Sigmoid colon (tissue), 7 donors: ENCODE measurements at places on chromosomes 1 and 21. TPM values are rescaled to one million over a fixed set of nuclear protein-coding genes. Genes with fewer than 3 reads are reported as not detected.

GRCh38 chr21:43301409-43302061 is 125.4 kb downstream of the SIK1 start:
- no peaks in the 10 kb centered on the region for H3K27me3 ChIP-seq
- H3K4me3 ChIP-seq, result no peak overlapping the region
- no peaks in the 10 kb centered on the region for H3K4me1 ChIP-seq
- no peak overlapping the region for H3K27ac ChIP-seq
- no peaks in the 10 kb centered on the region for H3K36me3 ChIP-seq

GRCh38 chr1:193631306-193631705 is 444.9 kb upstream of the B3GALT2 start:
- no peak overlapping the region for H3K27ac ChIP-seq
- H3K27me3 ChIP-seq, result no peaks in the 10 kb centered on the region
- H3K4me3 ChIP-seq, result no peak overlapping the region

- no peaks in the 10 kb centered on the region for H3K36me3 ChIP-seq
- H3K27me3 ChIP-seq, result no peaks in the 10 kb centered on the region
- no peak for DNase-seq
- no peak overlapping the region for H3K4me3 ChIP-seq
- peaks cover 28% of the 10 kb centered on the region for H3K4me1 ChIP-seq
Observed at GRCh38 chr1:231931846-231932454, 305.4 kb downstream of the DISC1 start.

GRCh38 chr1:84152649-84153056 is 8.6 kb downstream of the PRKACB start:
- no peak for DNase-seq
- H3K27ac ChIP-seq, result no peak overlapping the region
- no peaks in the 10 kb centered on the region for H3K27me3 ChIP-seq
- H3K4me3 ChIP-seq, result no peak overlapping the region
- peaks cover 7% of the 10 kb centered on the region for H3K4me1 ChIP-seq

- no peaks in the 10 kb centered on the region for H3K4me1 ChIP-seq
- no peak overlapping the region for H3K27ac ChIP-seq
- no peaks in the 10 kb centered on the region for H3K27me3 ChIP-seq
- no peak overlapping the region for H3K4me3 ChIP-seq
- DNase-seq, result no peak
- no peaks in the 10 kb centered on the region for H3K36me3 ChIP-seq
Observed at GRCh38 chr1:54337928-54338327, 68.3 kb downstream of the SSBP3 start.

DNA sequence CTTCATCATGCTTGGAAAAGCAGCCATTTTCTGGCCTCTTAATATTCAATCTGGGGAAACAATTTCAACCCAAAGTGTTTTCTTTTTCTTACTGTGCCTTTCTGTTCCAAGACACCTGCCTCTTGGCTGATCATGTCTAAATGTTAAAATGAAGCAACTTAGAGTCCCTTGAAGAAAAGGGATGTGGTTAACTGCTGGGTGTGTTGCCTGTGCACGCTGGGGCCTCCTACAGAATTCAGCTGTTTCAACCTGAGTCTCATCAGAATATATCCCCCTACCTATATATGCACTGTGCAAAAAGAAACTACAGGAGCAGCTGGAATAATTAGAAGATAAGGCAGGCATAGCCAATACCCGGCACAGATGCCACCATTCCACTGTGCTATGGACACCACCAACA is 222.0 kb downstream of the OMA1 start:
- H3K27me3 ChIP-seq, result no peaks in the 10 kb centered on the region
- H3K27ac ChIP-seq, result no peak overlapping the region
- no peak for DNase-seq
- H3K36me3 ChIP-seq, result no peaks in the 10 kb centered on the region

DNA sequence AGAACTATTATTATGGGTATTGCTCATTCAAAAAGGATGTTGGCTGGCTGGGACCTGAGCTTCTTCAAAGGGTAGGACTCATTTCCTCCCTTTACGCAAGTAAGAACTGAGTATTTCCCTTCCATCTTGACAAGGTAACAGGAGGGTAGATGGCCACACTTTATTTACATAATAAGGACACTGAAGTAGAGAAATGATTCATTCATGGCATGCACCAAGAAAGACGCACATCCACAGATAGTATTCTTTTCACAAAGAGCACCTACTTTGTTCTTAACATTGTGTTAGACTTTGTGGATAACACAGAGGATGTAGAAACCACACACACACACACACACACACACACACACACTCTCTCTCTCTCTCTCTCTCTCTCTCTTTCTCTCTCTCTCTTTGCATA is 82.9 kb downstream of the FAM78B start:
- H3K27me3 ChIP-seq, result no peaks in the 10 kb centered on the region
- no peak overlapping the region for H3K4me3 ChIP-seq
- H3K27ac ChIP-seq, result no peak overlapping the region
- H3K4me1 ChIP-seq, result peaks cover 4% of the 10 kb centered on the region
- DNase-seq, result no peak
- H3K36me3 ChIP-seq, result no peaks in the 10 kb centered on the region

DNA sequence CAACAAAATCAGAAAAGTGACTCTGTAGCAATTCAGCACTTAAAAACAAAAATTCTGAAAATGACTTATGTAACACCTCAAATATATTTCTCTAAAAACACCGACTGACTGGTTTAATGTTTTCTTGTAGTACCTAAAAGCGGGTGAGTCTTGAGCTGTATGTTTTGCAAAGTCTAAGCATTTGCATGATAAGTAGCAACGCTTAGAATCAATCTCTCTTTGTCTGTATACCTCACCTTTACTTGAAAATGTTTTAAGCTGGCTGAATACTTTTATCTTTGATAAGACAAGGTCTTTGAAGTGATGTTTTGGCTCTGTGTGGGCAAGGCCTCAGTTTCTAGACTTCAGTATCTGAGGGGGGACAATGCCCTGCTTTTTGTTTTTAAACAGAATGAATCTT is 8.2 kb downstream of the ITPKB start:
- peak overlapping the region; percentile 90 for H3K27ac ChIP-seq
- peaks cover 20% of the 10 kb centered on the region for H3K36me3 ChIP-seq
- no peak for DNase-seq
- H3K4me1 ChIP-seq, result no peaks in the 10 kb centered on the region
- no peaks in the 10 kb centered on the region for H3K27me3 ChIP-seq

GRCh38 chr1:72412286-72412685 is 129.9 kb upstream of the NEGR1 start:
- no peak overlapping the region for H3K4me3 ChIP-seq
- H3K36me3 ChIP-seq, result no peaks in the 10 kb centered on the region
- no peaks in the 10 kb centered on the region for H3K27me3 ChIP-seq
- H3K27ac ChIP-seq, result no peak overlapping the region

GRCh38 chr1:88731475-88732269 is 47.6 kb downstream of the PKN2 start:
- no peak overlapping the region for H3K4me3 ChIP-seq
- no peaks in the 10 kb centered on the region for H3K27me3 ChIP-seq
- peaks cover 20% of the 10 kb centered on the region for H3K4me1 ChIP-seq
- DNase-seq, result peak; percentile 79
- H3K27ac ChIP-seq, result peak overlapping the region; percentile 62

- peaks cover 7% of the 10 kb centered on the region for H3K4me1 ChIP-seq
- no peak for DNase-seq
- H3K4me3 ChIP-seq, result no peak overlapping the region
- H3K36me3 ChIP-seq, result peaks cover 85% of the 10 kb centered on the region
- H3K27ac ChIP-seq, result peak overlapping the region; percentile 40
- H3K27me3 ChIP-seq, result no peaks in the 10 kb centered on the region
Observed at GRCh38 chr1:149962039-149962647, 25.5 kb upstream of the MTMR11 start.

DNA sequence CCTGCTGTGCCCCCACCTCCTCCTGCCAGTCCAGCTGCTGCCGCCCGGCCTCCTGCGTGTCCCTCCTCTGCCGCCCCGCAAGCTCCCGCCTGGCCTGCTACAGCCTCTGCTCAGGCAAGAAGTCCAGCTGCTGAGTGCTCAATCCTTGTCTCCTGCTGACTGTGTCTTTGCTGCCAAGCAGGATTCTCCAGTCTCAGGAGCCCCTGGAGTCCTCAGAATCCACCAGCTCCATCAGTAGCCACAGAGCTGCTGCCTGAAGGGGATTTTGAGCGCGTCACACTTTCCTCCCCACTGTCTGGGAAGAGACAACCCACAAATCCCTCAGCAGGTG is 973 bp downstream of the KRTAP10-11 start:
- peaks cover 14% of the 10 kb centered on the region for H3K27me3 ChIP-seq
- H3K4me3 ChIP-seq, result no peak overlapping the region
- H3K4me1 ChIP-seq, result no peaks in the 10 kb centered on the region

DNA sequence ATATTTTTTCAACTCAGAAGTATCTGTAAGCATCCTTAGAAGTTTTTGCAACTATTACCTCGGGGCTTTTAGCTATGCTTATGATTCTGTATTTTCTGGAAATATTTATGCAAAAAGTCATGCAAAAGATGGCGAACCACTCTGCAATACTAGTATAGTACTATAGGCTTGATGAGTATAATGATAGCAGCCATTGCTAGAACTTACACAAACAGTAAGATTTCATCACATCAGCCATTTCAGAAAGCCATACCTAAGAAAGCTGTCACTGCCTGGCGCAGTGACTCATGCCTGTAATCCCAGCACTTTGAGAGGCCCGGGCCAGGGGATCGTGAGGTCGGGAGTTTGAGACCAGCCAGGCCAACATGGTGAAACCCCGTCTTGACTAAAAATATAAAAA is 227.1 kb downstream of the LRRC7 start:
- H3K4me1 ChIP-seq, result no peaks in the 10 kb centered on the region
- H3K4me3 ChIP-seq, result no peak overlapping the region
- no peak for DNase-seq
- H3K36me3 ChIP-seq, result no peaks in the 10 kb centered on the region

DNA sequence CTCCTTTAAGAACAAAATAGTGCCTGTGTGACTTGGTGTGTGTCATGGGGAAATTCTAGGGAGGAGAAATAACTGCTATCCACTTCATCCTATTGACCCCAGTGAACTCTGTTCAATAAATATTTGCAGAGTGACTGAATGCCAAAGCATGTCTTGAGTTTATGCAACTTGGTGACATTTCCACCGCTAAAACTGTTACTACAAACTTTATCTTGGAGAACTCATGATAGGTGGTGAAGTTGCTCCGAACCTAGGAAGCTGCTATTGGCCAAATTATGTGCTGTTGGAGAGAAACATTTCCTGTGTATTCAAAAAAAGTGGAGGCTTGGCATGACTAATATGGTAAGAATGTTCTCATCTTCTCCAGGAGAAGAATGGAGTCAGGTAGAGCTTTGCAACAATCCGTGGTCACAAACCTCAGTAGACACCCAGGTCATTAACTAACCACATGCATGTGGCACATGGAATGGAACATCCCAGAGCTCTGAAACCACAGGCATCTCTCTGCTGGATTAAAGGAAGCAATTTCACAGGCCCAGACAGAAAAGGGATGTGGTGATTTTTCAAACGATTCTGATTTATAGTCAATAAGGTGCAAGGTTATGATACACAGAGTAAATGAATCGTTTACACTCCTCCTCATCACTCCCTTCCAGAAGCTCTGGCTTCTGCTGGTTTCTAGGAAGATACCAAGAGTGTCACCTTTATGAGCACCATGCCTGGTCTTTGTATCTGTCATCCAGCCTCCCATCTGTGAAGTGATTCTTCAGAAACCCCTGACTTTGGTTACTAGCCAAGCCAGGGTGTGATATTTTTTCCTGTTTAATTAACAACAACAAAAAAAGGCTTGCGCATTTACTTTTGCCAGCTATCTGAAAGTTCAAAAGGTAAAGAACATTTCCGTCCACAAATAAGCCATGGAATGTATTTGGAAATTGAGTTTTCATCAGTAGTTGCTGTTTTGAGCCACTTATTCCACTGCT is 361.1 kb downstream of the TGFB2 start:
- no peak for DNase-seq
- no peak overlapping the region for H3K27ac ChIP-seq
- H3K4me3 ChIP-seq, result no peak overlapping the region
- H3K27me3 ChIP-seq, result no peaks in the 10 kb centered on the region

DNA sequence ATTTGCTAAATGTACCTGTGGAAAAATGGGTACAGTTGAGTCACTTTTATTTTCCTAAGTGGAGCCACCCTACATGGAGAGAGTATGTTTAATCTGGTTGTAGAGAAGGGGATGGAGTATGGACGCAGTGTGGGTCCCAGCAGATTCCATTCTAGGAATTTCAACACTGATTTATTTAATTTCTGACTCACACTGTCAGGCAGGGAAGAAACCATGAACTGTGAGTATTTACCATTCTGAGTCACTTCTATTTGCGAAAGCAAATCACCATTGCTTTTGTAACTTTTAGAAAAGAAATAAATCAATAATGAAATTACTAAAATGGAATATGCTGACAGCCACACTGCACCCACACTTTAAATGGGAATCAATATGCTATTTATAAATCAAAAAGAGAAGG is 339.0 kb downstream of the DSCAM start:
- no peak overlapping the region for H3K27ac ChIP-seq
- DNase-seq, result no peak
- H3K36me3 ChIP-seq, result no peaks in the 10 kb centered on the region
- peaks cover 10% of the 10 kb centered on the region for H3K4me1 ChIP-seq
- H3K27me3 ChIP-seq, result no peaks in the 10 kb centered on the region
- no peak overlapping the region for H3K4me3 ChIP-seq

DNA sequence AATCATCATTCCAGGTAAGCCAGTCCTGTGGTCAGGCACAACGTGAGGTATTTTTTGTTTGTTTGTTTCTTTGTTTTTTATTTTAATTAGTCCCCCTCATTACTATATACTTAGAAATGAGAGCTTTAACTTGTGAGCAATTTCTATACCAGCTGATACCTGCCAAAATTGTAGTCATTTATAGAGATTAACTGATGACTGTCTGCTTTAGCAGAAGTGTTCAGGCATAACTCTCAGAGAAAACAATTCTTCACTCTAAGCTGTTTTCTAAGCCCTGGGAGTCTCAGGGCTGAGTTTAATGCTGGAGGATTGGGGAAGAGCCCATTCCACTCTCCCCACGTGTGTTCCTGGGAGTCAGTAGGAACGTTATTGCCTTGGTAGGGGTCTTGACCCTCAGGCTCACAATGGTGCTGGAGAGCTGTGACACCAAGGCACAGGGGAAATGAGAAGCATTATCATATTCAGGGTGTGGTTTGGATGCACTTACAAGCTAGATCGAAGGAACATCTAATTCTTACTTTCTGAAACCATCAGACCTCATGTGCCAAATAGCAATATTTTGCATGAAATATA is 168.2 kb downstream of the CLIC6 start:
- H3K4me3 ChIP-seq, result no peak overlapping the region
- H3K4me1 ChIP-seq, result no peaks in the 10 kb centered on the region
- peaks cover 9% of the 10 kb centered on the region for H3K36me3 ChIP-seq
- no peak for DNase-seq
- no peak overlapping the region for H3K27ac ChIP-seq
- no peaks in the 10 kb centered on the region for H3K27me3 ChIP-seq

Gene CELA2A
- not detected for total RNA-seq

Gene RXRG
- 1.2 TPM for total RNA-seq

Gene KIF21B
- 0.82 TPM for total RNA-seq

Gene LRRC47
- 36.4 TPM for total RNA-seq

Gene INPP5B
- 34.1 TPM for total RNA-seq

Gene CLCA4
- 2.1 TPM for total RNA-seq

Gene CAP1
- total RNA-seq, result 177 TPM

Gene KIF17
- 1.6 TPM for total RNA-seq
